ENCODE measurements at places on chromosomes 2 and 18. TPM values are rescaled to one million over a fixed set of nuclear protein-coding genes. Genes with fewer than 3 reads are reported as not detected.

Gene NXPH2
- not detected for total RNA-seq

Gene NETO1
- total RNA-seq, result not detected

Gene STAM2
- total RNA-seq, result 40.0 TPM

Gene RGPD4
- total RNA-seq, result not detected

Gene ALKAL2
- not detected for total RNA-seq

Gene MPP4
- 3.9 TPM for total RNA-seq

Gene TMEM247
- not detected for total RNA-seq

Gene OSBPL6
- 20.6 TPM for total RNA-seq

Gene VWA3B
- not detected for total RNA-seq

Gene SERPINB7
- 4.5 TPM for total RNA-seq

Gene C2orf68
- total RNA-seq, result 20.2 TPM

Gene RESP18
- not detected for total RNA-seq

Gene CASP10
- total RNA-seq, result 0.48 TPM

Gene EFR3B
- total RNA-seq, result 0.26 TPM

Gene PROC
- total RNA-seq, result not detected

Gene CHRND
- 339 TPM for total RNA-seq

Gene REG3G
- total RNA-seq, result not detected

Gene OXER1
- 0.32 TPM for total RNA-seq

Gene DAW1
- total RNA-seq, result not detected

Gene CTDSP1
- total RNA-seq, result 45.3 TPM

Gene RALBP1
- total RNA-seq, result 73.8 TPM

Gene PLCL1
- total RNA-seq, result 2.5 TPM

Gene VWC2L
- not detected for total RNA-seq

Gene XDH
- total RNA-seq, result 0.32 TPM

Gene SERPINB2
- 1.3 TPM for total RNA-seq
